ENCODE measurements at places on chromosomes 3 and 15. TPM values are rescaled to one million over a fixed set of nuclear protein-coding genes. Genes with fewer than 3 reads are reported as not detected.

GRCh38 chr3:122676759-122677158 is 3.9 kb upstream of the PARP14 start:
- DNase-seq = no peak
- no peaks in the 10 kb centered on the region for H3K27me3 ChIP-seq
- no peak overlapping the region for H3K4me3 ChIP-seq
- no peak overlapping the region for H3K27ac ChIP-seq

- no peak overlapping the region for H3K27ac ChIP-seq
- no peak for DNase-seq
- no peak overlapping the region for H3K4me3 ChIP-seq
- H3K36me3 ChIP-seq = no peaks in the 10 kb centered on the region
- peaks cover 11% of the 10 kb centered on the region for H3K27me3 ChIP-seq
Measured at GRCh38 chr3:46361408-46362283, 7.7 kb downstream of the CCR2 start.

DNA sequence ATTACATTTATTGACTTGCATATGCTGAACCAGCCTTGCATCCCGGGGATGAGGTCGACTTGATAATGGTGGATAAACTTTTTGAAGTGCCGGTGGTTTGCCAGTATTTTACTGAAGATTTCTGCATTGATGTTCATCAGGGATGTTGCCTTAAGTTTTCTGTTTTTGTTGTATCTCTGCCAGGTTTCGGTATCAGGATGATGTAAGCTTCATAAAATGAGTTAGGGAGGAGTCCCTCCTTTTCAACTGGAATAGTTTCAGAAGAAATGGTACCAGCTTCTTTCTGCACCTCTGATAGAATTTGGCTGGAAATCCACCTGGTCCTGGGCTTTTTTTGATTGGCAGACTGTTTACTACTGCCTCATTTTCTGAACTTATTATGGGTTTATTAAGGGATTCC is 250.8 kb downstream of the TBC1D5 start:
- H3K36me3 ChIP-seq = peaks cover 41% of the 10 kb centered on the region
- no peak for DNase-seq
- H3K27me3 ChIP-seq = no peaks in the 10 kb centered on the region

Gene DOCK3
- 1.9 TPM for total RNA-seq

Gene UACA
- total RNA-seq = 2.3 TPM

DNA sequence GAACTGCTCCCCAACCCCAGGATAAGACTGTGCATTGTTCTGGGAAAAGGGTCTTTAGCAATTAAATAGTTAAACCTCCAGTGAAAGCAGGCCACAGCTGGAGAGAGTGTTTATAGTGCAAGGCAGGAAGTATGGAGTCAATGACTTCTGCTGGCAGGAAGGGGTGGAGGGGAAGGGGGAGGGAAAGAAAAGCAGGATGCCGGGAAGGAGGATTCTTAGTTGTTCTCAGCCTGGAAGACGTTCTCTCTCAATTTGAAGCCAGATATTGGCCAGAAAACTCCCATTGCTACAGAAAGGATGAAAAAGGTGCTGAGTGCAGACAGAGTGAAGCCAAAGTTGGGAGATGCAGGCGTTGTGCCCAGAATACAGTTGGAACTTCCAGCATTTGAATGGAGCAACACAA is 35.7 kb upstream of the ACTL6A start:
- H3K4me1 ChIP-seq = no peaks in the 10 kb centered on the region
- H3K27me3 ChIP-seq = no peaks in the 10 kb centered on the region
- DNase-seq = no peak
- H3K4me3 ChIP-seq = no peak overlapping the region

Gene GNAT1
- not detected for total RNA-seq

DNA sequence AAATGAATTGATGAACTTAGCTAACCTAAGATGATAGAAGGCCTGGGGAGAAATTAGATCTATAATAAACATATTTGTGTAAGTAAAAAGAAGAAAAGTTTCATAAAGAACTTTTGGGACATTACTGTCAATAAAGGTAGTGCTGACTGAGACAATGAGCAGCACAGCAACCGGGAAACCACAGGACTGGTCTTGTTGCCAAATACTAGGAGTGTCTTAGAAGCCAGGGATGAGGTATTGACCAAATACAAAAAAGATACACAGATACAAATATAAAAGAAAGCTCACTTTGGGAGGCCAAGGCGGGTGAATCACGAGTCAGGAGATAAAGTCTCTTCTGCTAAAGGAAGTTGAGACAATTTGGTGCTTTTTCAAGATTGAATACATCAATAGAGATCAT is 362.4 kb upstream of the ZNF385D start:
- no peak overlapping the region for H3K27ac ChIP-seq
- H3K36me3 ChIP-seq = no peaks in the 10 kb centered on the region
- H3K4me1 ChIP-seq = no peaks in the 10 kb centered on the region
- DNase-seq = no peak
- no peaks in the 10 kb centered on the region for H3K27me3 ChIP-seq

DNA sequence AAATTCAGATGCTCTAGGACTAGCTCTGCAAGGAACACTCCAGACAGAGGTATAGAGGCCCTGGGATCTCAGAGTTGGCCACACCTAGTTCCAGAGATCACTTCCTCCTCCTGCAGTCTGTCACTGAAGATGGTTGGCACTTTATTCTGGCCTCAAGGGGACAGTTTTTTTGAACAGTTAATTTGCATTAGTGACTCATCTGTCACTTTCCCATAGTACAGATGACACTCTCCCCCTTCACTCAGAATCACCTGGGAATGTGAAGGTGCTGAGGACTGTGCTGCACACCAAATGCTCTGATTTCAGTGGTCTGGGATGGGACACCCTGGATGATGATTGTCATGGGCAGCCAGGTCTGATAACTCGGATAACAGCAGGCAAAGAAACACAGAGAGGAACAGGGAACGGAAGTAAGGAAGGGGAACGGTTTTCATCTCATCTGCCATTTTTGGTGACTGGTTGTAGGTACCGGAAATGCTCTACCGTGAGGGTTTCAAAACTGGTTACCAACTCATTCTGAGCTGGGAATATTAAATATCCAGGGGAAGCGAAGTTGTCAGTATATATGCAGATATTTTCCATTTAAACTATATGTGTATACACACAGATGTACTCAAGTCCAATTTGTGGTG is 232.5 kb upstream of the ST8SIA2 start:
- H3K36me3 ChIP-seq = no peaks in the 10 kb centered on the region
- DNase-seq = no peak
- H3K27ac ChIP-seq = no peak overlapping the region
- peaks cover 25% of the 10 kb centered on the region for H3K4me1 ChIP-seq
- H3K4me3 ChIP-seq = no peak overlapping the region

Gene CLDN16
- total RNA-seq = not detected

Gene ADAMTS7
- total RNA-seq = 0.10 TPM

- no peak for DNase-seq
- no peak overlapping the region for H3K4me3 ChIP-seq
- H3K4me1 ChIP-seq = no peaks in the 10 kb centered on the region
Measured at GRCh38 chr3:194852831-194853508, 167.3 kb downstream of the FAM43A start.

DNA sequence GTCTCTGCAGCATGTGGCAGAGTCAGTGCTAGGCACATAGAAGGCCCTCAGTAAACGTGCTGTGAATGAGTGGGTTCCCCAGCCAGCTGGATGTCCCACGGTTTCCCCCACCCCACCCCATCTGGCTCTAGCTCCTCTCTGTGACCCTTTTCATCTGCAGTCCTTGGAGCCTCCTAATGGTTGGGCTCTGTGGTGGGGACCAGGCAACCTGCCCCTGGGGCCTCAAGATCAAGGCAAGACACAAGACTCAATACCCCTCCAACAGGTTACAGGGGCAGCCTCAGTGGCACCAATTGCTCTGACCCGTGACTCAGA is 17.1 kb upstream of the CYP11A1 start:
- DNase-seq = no peak
- no peaks in the 10 kb centered on the region for H3K36me3 ChIP-seq
- peak overlapping the region; percentile 43 for H3K4me3 ChIP-seq
- peak overlapping the region; percentile 96 for H3K27ac ChIP-seq
- no peaks in the 10 kb centered on the region for H3K27me3 ChIP-seq
- H3K4me1 ChIP-seq = peaks cover 67% of the 10 kb centered on the region

DNA sequence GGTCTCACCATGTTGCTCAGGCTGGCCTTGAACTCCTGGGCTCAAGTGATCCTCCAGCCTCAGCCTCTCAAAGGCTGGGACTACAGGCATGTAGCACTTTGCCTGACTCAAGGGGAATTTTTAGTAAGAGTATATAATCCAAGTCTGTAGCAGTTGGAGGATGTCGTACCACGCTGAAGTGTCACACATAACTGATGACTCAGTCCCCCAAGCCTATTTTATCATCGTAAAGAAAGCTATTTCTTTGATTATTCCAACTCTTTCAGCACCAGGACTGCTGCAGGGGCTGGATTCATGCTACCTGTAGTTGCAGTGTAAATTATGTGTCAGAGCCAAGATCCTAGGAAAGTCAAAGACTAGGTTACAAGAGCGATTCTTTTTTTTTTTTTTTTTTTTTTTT is 1.4 kb upstream of the PRKCI start:
- peaks cover 26% of the 10 kb centered on the region for H3K4me1 ChIP-seq
- no peak overlapping the region for H3K27ac ChIP-seq
- DNase-seq = no peak
- peak overlapping the region; percentile 54 for H3K4me3 ChIP-seq
- peaks cover under 1% of the 10 kb centered on the region for H3K36me3 ChIP-seq

GRCh38 chr15:74466570-74466969 is 5.6 kb upstream of the UBL7 start:
- H3K4me1 ChIP-seq = peaks cover 28% of the 10 kb centered on the region
- DNase-seq = no peak
- no peaks in the 10 kb centered on the region for H3K27me3 ChIP-seq
- H3K36me3 ChIP-seq = peaks cover 26% of the 10 kb centered on the region

- no peak overlapping the region for H3K27ac ChIP-seq
- no peaks in the 10 kb centered on the region for H3K4me1 ChIP-seq
- H3K36me3 ChIP-seq = no peaks in the 10 kb centered on the region
- no peak for DNase-seq
- H3K4me3 ChIP-seq = no peak overlapping the region
- no peaks in the 10 kb centered on the region for H3K27me3 ChIP-seq
Measured at GRCh38 chr3:24428481-24428880, 66.2 kb downstream of the THRB start.

Gene GPR156
- not detected for total RNA-seq

- H3K36me3 ChIP-seq = no peaks in the 10 kb centered on the region
- H3K4me3 ChIP-seq = no peak overlapping the region
- H3K4me1 ChIP-seq = peaks cover 6% of the 10 kb centered on the region
Measured at GRCh38 chr3:47520756-47521155, 7.2 kb upstream of the ELP6 start.

DNA sequence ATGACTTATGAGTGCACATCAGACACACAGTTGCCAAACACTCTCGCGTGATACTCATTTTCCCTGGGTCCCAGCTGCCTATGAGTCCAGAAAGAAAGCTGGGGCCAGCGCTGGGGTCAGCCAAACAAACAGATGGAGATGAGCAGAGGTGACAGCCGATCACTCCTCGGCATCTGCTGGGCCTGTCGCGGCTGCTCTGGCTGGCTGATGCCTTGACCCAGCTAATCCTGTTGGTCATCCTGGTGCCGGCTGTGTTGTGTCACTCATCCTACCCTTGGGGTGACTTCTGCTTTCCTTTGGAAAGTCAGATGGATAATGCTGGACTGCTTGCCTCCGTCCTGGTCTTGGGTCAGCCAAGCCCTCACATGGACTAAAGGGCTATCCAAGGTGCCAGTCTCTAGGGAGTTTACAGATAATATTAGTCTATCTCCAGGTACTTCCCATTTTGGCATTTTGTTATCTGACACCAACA is 105.3 kb upstream of the PDZRN3 start:
- DNase-seq = no peak
- H3K4me1 ChIP-seq = no peaks in the 10 kb centered on the region
- H3K27me3 ChIP-seq = no peaks in the 10 kb centered on the region

DNA sequence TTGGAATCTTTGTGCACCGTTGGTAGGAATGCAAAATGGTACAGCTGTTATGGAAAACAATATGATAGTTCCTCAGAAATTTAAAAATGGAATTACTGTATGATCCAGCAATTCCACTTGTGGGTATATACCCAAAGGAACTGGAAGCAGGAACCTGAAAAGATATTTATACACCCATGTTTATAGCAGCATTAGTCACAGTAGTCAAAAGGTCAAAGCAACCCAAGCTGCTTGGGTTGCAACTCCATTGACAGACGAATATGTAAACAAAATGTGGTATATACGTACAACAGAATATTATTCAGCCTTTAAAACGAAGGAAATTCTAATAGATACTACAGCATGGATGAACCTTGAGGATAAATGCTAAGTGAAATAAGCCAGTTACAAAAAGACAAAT is 35.0 kb upstream of the CAPN3 start:
- no peaks in the 10 kb centered on the region for H3K4me1 ChIP-seq
- no peaks in the 10 kb centered on the region for H3K27me3 ChIP-seq
- no peak overlapping the region for H3K4me3 ChIP-seq
- H3K27ac ChIP-seq = no peak overlapping the region

DNA sequence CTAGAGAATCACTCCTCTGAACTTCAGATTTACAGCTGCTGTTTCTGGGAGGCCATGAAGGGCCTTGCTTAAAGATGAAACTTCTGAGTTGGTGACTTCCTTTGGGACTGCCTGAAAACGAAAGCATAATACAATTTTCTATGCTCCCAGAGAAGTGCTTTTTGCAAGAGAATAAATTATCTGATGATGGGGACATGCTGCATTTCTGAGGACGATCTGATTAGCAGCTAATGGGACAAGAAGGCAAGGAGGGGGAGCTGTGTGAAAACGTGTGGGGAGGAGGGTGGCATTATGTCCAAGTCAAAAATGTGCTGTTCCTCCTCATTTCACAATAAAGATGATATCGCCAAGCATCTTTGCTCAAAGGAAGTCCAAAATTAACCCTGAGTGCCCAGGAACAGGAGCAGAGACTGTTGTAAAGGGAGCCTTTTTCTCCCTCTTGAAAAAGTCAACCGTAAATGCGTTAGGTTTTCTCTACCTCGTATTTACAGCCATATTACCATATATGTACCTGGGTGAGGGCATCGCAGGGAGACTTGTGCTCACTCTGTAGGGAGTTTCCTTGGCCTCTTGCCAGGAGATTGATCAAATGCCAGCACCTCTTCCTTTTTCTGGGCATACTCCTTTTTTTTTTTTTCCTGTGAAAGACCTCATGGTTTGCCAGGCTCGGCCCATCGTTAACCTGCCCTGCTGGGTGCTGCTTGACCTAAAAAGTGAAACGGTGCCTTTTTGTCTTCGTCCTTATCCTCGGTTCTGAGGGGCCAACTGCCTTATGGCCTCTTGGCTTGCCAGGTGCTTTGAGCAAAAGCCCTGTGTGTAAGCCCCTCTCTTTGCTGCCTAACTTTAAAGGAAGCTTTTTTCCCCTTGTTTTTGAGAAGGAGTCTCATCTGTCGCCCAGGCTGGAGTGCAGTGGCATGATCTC is 11.5 kb downstream of the ITPR1 start:
- peak overlapping the region; percentile 92 for H3K27ac ChIP-seq
- DNase-seq = no peak
- H3K36me3 ChIP-seq = peaks cover 26% of the 10 kb centered on the region
- peak overlapping the region; percentile 85 for H3K4me3 ChIP-seq

GRCh38 chr3:178982137-178982536 is 89.5 kb downstream of the ZMAT3 start:
- H3K27ac ChIP-seq = peak overlapping the region; percentile 5
- H3K27me3 ChIP-seq = no peaks in the 10 kb centered on the region
- DNase-seq = no peak

GRCh38 chr3:187929112-187929816 is 184.0 kb upstream of the BCL6 start:
- H3K27ac ChIP-seq = peak overlapping the region; percentile 83
- H3K27me3 ChIP-seq = no peaks in the 10 kb centered on the region
- H3K36me3 ChIP-seq = peaks cover 10% of the 10 kb centered on the region
- no peak overlapping the region for H3K4me3 ChIP-seq
- DNase-seq = peak; percentile 40

Gene RASL12
- not detected for total RNA-seq
